Activated CD4-positive, alpha-beta T cell treated with anti-CD3 and anti-CD28 coated beads, Interleukin-2, amount 10 ng/mL, durations not matched to agents 7 days and 5 days (primary cell): ENCODE measurements at places on chromosomes 2 and 18. TPM values are rescaled to one million over a fixed set of nuclear protein-coding genes. Genes with fewer than 3 reads are reported as not detected.

- DNase-seq, result no peak
Observed at GRCh38 chr2:113214141-113214540, 40.4 kb downstream of the PSD4 start.

GRCh38 chr18:13522256-13522655 lies 204.1 kb downstream of the FAM210A start:
- no peak for DNase-seq

DNA sequence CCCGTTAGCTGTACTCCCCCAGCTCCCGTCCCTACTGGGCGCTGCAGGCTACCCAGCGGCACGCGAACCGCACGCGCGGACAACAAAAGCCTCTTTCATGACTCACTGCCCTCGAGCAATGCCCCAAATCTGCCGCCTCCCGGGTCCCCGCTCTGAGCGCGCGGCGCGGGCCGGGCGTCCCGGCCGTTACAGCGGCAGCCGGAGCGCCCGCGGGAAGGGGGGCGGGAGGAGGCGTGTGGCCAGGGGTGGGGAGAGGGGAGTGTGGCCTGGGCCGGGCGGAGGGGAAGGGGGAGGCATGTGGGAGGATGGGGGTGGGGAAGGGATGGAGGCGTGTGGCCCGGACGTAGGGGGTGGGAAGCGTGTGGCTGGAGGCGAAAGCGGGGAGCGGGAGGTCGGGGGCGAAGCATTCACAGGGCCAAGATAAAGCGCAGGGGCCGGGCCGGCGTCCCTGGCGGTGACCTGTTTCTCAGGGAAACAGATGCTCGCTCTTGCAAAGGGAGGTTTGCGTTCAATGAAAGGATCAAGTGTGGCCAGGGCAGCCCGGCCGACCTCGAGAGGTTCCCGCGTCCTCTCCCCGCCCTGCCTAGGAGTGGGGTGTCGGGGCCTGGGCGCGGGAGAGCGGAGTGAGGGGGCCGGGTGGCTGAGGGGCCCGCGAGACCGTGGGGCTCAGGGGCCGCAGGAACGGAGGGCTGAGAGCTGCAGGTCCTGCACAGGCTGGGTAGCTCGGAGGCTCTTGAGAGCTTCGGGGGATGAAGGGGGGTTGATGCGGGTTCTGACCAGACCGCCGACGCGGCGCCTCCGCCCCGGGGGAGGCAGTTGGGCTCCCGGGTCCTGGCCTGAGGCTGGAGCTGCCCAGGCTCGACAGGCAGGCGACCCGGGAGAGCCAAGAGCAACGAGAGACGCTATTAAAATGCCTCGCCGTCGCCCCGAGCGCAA lies 3.5 kb upstream of the NEUROD1 start:
- no peak for DNase-seq

DNA sequence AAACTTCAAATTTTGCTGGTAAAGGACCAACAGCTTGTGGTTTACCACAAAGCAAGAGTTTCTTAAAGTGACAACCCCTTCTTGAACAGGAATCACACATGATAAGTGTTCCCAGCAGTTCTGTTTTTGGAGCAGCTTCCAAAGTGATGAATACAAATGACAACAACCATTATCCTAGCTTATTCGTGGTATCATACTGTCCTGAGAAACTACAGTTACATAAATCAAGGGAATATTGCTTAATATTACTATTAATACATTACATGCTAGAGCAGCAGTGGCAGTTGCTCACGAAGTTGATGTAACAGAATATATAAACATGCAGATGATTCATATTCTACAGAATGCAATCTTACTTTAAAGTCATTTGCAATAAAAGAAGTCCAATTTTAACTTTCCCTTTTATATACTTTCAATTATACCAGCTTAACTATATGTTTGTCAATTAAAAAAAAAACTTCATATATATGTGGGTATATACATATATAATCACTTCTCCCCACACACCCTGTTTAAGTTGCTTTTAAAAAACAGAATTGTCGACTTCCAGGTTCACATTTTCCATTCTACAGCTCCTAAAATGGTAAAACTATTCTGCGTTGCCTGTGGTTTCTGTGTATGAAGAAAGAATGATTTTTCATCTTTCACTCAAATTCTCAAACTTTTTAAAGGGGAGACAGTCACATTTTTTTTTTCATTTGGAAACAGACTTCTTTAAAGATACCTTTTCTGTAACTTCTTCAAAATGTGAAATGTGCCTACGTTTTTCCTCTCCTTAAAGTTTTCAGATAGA lies 713.6 kb downstream of the TDRD15 start:
- DNase-seq, result no peak

DNA sequence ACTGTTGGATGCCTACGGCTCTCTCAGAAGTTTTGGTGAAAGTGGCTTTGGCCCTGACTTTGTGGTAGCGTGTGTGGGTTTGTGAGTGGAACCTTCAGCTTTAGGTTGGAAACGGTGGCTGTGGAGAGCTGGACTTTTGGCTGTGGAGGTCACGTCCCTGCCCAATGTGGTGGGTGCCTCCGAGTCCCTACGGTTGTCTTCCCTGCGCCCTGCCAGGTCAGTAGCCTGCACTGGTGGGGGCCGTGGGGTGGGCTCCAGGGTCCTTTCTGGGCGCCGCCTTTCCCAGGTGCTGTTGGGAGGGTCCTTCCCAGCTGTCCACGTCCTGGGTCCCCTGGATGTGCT lies 11.1 kb downstream of the COLEC11 start:
- DNase-seq, result no peak

- DNase-seq, result no peak
Observed at GRCh38 chr2:124480958-124481357, 455.9 kb downstream of the CNTNAP5 start.

DNA sequence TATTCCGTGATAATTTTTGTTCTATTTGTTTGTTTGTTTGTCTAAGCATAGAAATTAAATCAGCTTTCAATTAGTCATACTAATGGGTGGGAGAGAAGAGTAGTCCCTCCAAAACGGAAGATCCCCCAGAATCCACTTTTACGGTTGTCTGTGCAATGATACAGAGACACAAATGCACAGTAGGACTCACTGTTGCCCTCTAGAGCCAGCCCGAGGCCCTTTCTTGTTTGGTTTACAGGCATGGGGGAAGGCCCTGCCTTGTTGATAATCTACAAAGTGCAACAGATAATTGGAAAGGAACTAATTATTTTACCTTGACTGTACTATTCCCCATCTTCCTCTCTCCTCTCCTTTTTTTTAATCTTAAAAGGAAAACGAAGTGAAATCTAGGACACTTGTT lies 121.1 kb downstream of the ACOXL start:
- peak; percentile 52 for DNase-seq

DNA sequence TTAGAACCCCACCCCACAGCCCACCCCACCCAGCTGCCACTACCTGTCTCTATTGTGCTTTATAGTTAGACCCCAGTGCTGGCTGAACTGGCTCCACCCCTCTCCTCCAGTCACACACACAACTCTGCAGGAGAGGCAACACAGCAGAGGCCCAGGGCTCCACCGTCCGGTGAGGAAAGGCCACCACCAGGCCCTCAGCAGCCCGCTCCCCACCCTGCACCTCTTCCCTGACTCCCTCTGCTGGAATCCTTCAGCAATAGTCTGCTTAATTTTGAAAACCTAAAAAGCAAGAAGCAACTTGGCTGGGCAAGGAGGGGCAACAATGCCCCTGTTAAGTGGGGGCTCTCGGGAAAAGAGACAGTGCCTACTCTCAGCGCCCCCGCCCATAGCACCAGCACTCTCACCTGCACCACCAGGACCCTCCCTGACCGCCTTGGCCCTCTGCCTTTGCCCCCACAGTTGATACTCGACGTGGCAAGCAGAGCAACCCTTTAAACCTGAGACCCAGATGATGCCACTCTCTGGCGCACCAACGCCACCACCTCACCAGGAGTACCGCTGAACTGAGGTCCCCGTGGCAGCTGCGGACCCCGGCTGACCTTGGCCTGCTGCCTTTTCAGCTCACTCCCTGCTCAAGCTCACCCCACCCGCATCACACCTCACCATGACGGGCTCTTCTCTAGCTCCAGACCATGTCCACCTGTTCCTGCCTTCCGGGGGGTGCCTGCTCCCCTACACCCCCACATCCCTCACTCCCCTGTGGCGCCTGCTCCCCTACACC lies 45.7 kb downstream of the NDUFA10 start:
- DNase-seq, result no peak

GRCh38 chr2:230749111-230749510 lies 36.5 kb downstream of the CAB39 start:
- DNase-seq, result no peak

DNA sequence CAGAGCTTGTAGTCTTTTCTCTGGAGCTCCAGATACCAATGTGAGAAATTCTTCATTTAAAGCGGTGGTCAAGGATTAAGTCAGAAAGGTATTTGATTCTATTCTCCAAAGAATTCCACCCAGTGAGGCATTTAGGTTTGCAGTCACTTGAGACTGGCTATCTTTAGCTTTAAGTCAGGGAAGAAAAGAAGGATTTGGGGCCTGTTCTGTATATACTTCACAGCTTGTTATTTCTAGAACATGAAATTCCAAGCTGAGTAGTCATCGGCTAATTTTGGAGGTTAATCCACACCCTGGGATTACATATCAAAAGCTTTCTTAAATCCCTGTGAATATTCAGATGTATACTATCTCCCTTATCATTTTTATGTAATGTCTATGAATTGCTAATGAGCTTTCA lies 39.4 kb downstream of the MYOM1 start:
- no peak for DNase-seq

DNA sequence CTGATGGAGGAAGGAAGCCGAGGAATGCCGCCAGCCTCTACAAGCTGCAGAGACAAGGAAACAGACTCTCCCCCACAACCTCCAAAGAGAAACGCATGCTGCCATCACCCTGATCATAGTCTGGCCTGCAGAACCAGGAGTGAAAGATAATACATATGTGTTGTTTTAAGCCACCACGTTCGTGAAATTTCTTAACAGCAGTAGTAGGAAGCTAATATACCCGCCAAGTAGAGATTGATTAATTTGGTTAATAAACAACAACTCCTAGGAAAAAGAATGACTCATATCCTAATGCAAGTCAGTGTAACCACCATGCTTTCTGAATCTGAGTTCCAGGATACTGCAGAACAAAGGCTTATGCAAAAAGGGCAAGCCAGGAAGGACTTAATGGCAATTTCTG lies 36.6 kb downstream of the LONRF2 start:
- no peak for DNase-seq

DNA sequence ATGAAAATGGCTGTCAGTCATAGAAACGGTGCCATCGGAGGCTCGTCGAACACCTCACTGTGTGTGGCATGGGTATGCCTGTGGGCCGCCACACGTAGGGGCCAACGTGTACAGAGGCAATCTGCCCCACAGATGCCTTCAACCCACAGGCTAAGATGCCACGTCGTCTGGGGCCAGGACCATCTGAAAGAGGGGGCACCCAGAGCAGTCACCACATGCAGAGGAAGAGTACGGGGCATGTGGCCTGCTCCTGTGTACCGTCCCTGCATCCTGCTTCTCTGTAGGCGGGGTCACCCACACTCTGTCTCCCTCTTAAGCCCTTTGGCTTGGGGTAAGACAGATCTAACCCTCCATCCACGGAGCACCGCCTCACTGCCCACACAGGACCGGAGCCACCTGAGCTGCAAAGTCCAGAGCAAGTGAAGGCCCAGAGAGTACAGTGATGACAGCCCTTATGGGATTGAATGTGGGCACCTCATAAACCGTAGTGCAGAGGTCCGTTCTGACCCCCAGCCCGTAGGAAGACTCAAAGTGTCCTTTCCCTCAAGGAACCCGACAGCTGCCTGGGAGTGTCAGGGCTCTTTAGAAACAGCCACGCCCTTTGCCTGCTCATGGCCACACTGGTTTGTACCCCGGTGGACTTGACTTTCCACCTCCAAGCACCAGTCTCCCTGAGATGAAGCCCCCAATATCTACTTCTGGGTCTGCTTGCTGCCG lies 66.2 kb downstream of the TWIST2 start:
- DNase-seq, result no peak

GRCh38 chr2:156562124-156562523 lies 125.9 kb downstream of the GPD2 start:
- no peak for DNase-seq

- DNase-seq, result no peak
Observed at GRCh38 chr2:70957798-70958197, 20.6 kb upstream of the ANKRD53 start.

- DNase-seq, result no peak
Observed at GRCh38 chr18:43559507-43559906, 282.2 kb upstream of the SYT4 start.

DNA sequence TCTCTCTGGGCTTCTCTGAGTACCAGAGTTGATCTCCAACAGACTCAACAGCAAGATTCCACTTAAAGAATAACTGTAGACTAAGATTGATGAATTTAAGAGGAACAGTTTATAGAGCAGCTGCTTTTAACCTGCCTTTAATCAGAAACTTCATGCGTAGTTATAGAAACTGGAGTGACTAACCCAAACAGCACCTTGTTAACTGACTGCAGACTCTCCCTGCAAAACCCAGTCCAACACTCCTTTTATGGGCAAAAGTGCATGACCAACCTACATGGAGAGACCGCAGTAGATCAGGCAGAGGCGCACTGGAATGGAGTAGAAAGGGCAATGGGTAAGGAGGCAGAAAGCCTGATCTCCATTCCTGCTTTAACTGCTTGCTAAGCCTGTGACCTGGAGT lies 110.6 kb downstream of the NRP2 start:
- no peak for DNase-seq

DNA sequence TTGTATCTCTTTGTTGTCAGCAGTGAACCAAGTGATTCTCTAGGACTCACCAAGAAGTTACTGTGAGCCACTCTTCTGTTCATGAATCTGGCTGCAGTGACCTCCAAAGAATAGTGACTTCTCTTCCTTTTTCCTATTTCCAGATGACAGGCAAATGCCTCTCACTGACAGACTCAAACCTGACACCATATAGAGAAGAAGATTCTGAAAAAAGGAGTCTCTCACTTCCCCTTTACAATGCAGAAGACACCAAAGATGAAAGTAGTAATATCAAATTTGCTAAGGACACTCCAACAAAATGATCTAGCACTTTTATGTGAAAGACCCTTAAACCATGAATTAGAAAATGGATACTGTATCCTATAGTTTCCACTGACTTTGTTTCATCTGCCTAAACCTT lies 44.4 kb upstream of the SETBP1 start:
- no peak for DNase-seq

GRCh38 chr2:163734881-163735684 lies 725 bp downstream of the FIGN start:
- DNase-seq, result no peak

The G6PC2 gene
- total RNA-seq, result not detected

The HOXD12 gene
- not detected for total RNA-seq

The CFAP53 gene
- total RNA-seq, result 0.50 TPM

The SUCLG1 gene
- 73.4 TPM for total RNA-seq

The CCDC74B gene
- total RNA-seq, result 1.7 TPM

The NR4A2 gene
- 1.7 TPM for total RNA-seq
